Activated CD8-positive, alpha-beta T cell treated with anti-CD3 and anti-CD28 coated beads for 36 hours (primary cell): ENCODE measurements at places on chromosomes 4 and X. TPM values are rescaled to one million over a fixed set of nuclear protein-coding genes. Genes with fewer than 3 reads are reported as not detected.
A peak's percentile ranks its signal among the peaks of the same experiment; 100 is the strongest.

- H3K4me3 ChIP-seq, result no peak overlapping the region
- no peak for DNase-seq
- H3K27ac ChIP-seq, result no peak overlapping the region
- no peaks in the 10 kb centered on the region for H3K4me1 ChIP-seq
Observed at GRCh38 chr4:47075919-47076318, 44.6 kb downstream of the GABRB1 start.

Gene CTAG1B
- total RNA-seq, result not detected

Gene NAT8L
- total RNA-seq, result 1.0 TPM

Gene PDGFRA
- total RNA-seq, result not detected

DNA sequence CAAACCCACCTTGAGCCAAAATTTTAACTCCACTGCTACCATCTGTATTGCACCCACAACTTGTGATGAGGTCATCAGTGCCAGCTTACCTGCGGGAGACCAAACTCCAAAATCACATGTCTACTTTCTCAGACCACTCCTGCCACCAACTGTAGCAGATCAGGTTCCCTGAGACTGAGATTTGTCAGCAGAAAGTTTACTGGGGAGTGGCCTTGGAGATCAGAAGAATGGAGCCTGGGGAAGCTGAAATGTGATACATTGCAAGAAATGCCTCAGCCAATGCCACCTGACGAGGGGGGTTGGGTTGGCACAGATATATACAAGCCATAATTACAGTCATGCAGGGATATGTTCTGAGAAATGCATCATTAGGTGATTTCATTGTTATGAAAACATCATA is 19.1 kb downstream of the HAUS3 start:
- no peak overlapping the region for H3K4me3 ChIP-seq
- no peak for DNase-seq
- H3K4me1 ChIP-seq, result no peaks in the 10 kb centered on the region
- H3K36me3 ChIP-seq, result peaks cover 4% of the 10 kb centered on the region
- H3K27me3 ChIP-seq, result no peaks in the 10 kb centered on the region
- H3K27ac ChIP-seq, result no peak overlapping the region

DNA sequence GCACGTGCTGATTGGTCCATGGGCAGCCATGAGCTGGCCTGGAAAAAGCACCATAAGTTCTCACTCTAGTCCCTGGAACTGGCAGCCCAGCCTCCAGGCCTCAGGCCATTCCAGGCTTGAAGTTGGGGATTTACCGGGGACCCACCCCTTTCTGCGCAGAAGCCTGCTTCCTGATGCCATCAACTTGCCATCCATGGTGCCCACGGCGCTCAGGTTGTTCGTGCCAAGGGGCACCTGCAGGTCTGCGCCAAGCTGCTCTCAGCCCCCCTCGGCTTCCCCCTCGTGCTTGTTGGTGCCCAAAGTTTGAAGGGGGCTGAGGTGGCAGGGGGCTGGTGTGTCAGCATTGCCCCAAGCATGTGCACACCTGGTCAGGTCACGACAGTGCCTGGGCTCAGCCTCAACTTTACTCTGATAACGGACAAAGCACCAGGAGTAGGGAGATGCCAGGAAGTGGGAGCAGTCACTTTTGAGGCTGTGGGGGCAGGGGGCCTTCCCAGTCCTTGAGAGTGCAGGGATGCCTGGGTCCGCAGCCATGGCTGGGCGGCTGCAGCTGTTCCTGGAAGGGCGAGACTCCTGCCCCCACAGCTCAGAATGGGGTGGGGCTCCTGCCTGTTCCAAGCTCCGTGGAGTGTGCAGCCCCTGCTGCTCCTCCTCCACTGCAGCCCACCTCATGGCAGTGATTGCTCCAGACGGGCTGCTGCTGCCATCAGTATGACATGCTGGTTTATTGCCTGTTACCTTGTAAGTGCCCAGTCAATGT is 24.9 kb downstream of the DCUN1D4 start:
- DNase-seq, result no peak
- no peak overlapping the region for H3K27ac ChIP-seq
- no peaks in the 10 kb centered on the region for H3K27me3 ChIP-seq
- no peaks in the 10 kb centered on the region for H3K4me1 ChIP-seq

Gene IL21
- 0.09 TPM for total RNA-seq

DNA sequence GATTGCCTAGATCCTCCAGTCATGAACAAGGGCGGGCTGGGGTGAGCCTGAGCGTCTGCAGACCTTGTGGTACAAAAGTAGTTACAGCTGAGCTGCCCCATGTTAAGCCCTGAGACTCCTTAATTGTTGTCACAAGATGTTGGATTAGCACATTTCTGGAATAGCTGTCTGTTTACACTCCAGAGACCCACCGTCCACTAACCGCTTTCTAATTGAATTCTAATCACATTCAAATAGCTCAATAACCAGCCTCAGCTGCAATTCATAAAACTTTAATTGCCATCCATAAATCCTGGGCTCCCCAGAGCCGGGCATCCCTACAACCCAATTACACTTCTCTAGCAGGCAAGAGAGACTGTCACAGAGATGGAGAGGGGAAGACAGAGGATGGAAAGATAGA is 1.6 kb upstream of the GSX2 start:
- H3K36me3 ChIP-seq, result no peaks in the 10 kb centered on the region
- peaks cover 53% of the 10 kb centered on the region for H3K4me1 ChIP-seq
- peaks cover 90% of the 10 kb centered on the region for H3K27me3 ChIP-seq
- H3K27ac ChIP-seq, result no peak overlapping the region
- no peak overlapping the region for H3K4me3 ChIP-seq

GRCh38 chrX:46693149-46693548 is 65.8 kb downstream of the SLC9A7 start:
- H3K36me3 ChIP-seq, result no peaks in the 10 kb centered on the region
- H3K27ac ChIP-seq, result no peak overlapping the region
- no peak overlapping the region for H3K4me3 ChIP-seq
- H3K27me3 ChIP-seq, result no peaks in the 10 kb centered on the region

- H3K4me3 ChIP-seq, result no peak overlapping the region
- no peaks in the 10 kb centered on the region for H3K27me3 ChIP-seq
- H3K36me3 ChIP-seq, result peaks cover 24% of the 10 kb centered on the region
- DNase-seq, result no peak
Observed at GRCh38 chr4:152334931-152335330, 201.0 kb downstream of the FBXW7 start.

DNA sequence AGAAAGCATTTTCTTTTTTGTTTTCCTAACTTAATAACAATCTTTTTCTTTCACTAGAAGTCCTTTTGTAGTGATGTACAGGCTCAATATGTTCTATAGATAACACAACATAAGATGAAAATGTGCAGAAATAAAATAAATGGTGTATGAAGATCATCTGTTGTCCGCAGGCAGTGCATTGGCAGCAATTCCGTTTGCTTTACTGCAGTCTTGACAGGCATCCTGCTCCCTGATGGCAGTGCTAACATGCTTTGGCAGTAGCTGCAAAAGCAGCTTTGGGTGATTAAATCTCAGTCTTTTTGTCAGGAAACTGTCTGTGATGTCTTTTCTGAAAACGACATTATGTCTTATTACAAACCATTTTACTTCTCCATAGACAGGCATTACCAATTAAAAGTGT is 131.4 kb downstream of the TRAM1L1 start:
- no peaks in the 10 kb centered on the region for H3K4me1 ChIP-seq
- no peaks in the 10 kb centered on the region for H3K27me3 ChIP-seq
- no peak overlapping the region for H3K4me3 ChIP-seq
- no peaks in the 10 kb centered on the region for H3K36me3 ChIP-seq
- DNase-seq, result no peak
- no peak overlapping the region for H3K27ac ChIP-seq

Gene BGN
- not detected for total RNA-seq

DNA sequence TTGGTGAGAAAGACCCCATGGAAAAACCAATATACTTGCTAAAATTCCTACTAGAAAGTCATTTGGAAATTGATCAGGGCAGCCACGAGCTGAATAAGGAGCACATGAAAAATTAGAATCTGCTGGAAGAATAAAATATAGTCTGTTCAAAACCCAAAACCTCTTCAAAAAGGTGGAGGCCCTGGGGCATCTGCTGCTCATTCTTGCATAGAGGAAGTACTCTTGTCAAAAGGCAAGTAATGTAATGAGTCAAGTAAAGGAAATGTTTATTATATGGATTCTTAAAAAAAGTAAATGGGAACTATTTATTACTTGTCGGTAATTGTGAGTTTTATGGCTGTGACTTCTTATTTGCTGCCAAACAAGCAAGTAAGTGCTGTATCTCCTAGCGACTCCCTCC is 109.5 kb downstream of the GK start:
- DNase-seq, result no peak
- H3K27ac ChIP-seq, result no peak overlapping the region
- no peaks in the 10 kb centered on the region for H3K36me3 ChIP-seq
- no peaks in the 10 kb centered on the region for H3K27me3 ChIP-seq
- peaks cover 3% of the 10 kb centered on the region for H3K4me1 ChIP-seq

Gene DGKK
- total RNA-seq, result not detected

DNA sequence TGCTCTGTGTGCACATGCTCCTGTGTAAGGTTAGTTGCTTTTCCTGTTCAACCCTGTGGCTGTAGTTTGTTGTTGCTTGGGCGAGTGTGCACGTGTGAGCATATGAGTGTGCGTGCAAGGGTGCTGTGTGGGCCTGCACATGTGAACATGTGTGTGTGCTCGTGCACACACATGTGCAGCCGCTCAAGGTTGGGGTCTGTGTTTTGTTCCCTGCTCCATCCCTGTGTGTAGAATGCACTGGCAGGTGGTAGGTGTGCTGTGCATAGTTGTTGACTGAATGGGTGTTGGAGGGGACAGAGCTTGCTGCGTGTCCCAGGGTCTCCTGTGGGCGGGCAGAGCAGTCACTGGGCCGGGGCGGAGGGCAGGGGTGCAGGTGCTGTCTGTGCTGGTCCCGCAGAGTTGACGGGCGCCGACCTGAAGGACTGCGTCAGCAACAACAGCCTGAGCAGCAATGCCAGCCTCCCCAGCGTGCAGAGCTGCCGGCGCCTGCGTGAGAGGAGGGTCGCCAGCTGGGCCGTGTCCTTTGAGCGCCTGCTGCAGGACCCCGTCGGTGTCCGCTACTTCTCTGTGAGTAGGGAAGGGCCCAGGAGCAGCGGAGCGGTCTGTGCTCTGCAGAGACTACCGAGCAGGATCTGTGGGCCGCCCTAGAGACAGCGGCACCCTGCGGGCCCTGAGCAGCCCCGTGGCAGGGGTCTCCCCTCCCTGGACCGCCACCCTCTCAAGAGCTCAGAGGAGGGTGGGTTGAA is 27.9 kb upstream of the HGFAC start:
- H3K4me3 ChIP-seq, result no peak overlapping the region
- no peaks in the 10 kb centered on the region for H3K36me3 ChIP-seq

Gene UGT2B10
- total RNA-seq, result not detected

DNA sequence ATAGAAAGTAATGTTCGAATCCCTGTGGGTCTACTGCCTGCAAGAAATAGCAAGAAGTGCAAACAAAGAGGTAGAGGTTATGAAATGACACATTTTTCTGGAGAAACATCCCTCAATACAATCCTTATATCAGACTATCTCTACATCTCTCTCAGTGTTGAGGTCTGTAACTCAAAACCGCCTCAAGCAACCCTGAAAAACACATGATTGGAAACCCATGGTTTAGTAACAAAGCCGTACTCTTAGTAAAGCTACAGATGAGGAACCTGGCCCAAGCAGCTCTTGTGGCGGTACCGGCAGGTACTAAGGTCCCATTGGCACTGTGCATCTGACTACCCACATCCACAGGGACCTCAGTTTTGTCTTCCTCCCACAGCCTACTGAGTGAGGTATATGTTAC is 53.9 kb downstream of the IRF2 start:
- peak overlapping the region; percentile 12 for H3K4me3 ChIP-seq
- DNase-seq, result peak; percentile 19
- H3K4me1 ChIP-seq, result peaks cover 70% of the 10 kb centered on the region
- peak overlapping the region; percentile 56 for H3K27ac ChIP-seq

- H3K36me3 ChIP-seq, result peaks cover 7% of the 10 kb centered on the region
- peak; percentile 84 for DNase-seq
- no peaks in the 10 kb centered on the region for H3K27me3 ChIP-seq
- peak overlapping the region; percentile 99 for H3K27ac ChIP-seq
- peak overlapping the region; percentile 91 for H3K4me3 ChIP-seq
Observed at GRCh38 chr4:26861434-26862186, 969 bp downstream of the STIM2 start.
